ENCODE measurements at places on chromosomes 7 and 10. TPM values are rescaled to one million over a fixed set of nuclear protein-coding genes. Genes with fewer than 3 reads are reported as not detected.

CALHM1 gene
- total RNA-seq, result not detected

INSYN2A gene
- total RNA-seq, result under 0.01 TPM

ERVW-1 gene
- total RNA-seq, result not detected

TMEM130 gene
- total RNA-seq, result 0.60 TPM

GIMAP1 gene
- not detected for total RNA-seq

COBL gene
- total RNA-seq, result 1.4 TPM

SNX10 gene
- 88.0 TPM for total RNA-seq

OR2A14 gene
- total RNA-seq, result not detected

CPED1 gene
- total RNA-seq, result 0.52 TPM

SLC26A5 gene
- not detected for total RNA-seq

SLC25A13 gene
- 92.2 TPM for total RNA-seq

SLC25A40 gene
- total RNA-seq, result 9.6 TPM

FAM200A gene
- total RNA-seq, result 13.3 TPM

BRAT1 gene
- total RNA-seq, result 26.4 TPM

TMEM140 gene
- total RNA-seq, result 29.3 TPM

TLX1 gene
- not detected for total RNA-seq

SLC18A3 gene
- total RNA-seq, result 0.10 TPM
